ENCODE measurements at places on chromosomes 6 and 20.

- no peak for DNase-seq
Observed at GRCh38 chr6:168196385-168196860, 117.4 kb upstream of the FRMD1 start.

DNA sequence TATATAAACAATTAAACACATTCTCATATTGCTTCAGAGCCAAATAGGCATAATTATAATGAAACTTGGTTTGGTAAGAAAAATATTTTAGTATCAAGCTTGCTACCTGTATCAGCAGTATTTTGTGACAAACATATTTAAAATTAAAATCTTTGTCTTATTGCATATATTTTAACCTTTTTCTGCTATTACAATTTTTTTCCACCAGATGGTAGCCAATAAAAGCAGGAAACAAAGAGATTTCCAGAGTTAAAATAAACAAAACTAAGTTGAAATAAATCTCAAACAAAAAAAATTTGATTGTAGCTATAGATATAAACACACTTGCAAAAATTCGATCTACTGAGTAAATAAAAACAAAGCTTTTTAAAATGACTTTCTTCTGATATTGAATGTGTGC is 491.3 kb upstream of the GJE1 start:
- no peak for DNase-seq

GRCh38 chr6:99602520-99603420 is 3.9 kb upstream of the PRDM13 start:
- peak; percentile 65 for DNase-seq

DNA sequence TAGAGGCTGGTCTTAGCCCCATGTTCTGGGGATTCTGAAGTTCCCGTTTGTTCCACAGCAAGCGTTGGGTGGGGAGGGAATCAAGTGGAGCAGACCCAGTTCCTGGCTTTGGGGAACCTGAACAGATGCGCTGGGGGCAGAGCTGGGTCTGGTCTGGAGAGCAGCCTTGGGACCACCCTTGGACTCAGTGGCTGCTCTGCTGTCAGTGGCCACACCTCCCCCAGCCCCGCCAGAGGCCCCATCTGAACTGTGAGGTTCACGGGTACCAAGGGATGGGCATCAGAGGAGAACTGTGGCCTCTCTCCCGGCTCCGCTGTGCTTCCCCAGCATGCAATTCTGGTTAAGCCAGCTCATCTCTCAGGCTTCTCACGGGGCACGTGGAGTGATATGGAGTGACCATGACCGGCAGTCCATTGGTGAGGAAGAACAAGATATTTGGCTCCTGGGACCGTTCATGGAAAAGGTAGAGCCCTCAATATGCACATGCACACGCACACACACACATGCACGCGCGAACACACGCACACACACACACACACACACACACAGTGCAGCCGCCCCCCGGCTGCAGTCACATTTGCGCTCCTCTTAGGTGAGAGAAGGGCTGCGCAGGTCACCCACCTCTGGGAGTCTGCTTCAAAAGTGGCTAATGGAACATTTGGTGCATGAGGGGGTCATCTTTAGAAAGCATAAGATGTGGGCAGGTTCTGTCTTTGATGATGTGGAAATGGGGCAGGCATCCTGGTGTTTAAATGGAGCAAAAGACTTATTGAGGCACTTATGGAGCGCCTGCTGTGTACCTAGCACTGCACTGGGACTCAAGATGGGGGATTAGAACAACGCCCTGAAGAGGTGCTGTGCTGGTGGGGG is 6.0 kb downstream of the DLGAP4 start:
- DNase-seq, result no peak

DNA sequence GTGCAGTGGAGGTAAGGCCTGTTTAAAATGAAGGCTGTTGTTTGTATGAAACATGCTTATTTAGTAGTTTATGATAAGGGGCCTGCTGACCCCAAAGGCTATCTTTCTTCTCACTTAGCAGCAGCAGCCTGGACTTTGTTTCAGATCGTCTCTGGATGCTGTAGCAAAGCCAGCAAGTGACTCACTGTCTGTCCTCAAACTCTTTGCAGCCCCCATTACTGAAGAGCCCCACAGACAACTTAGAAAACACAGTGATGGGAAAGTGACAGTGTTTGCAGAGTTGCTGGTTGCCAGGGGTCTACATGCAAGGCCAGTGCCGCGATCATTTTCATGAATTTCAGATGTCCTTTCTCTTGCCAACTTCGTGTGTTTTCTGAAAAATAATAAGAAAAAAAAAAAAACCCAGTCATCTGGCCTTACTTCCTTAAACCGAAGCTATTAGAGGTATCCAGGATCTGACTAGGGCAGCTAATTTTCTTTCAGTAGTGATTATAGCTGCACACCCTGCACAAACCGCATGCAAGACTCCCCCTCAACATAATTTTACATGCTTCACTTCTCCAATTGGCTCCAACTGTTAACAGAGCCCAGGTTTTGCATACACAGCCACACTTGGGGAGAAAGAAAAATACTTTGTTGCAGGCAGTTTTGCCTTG is 11.6 kb upstream of the F13A1 start:
- no peak for DNase-seq

GRCh38 chr6:32785781-32786533 is 22.6 kb upstream of the HLA-DQB2 start:
- DNase-seq, result peak; percentile 56

- no peak for DNase-seq
Observed at GRCh38 chr6:117494283-117494682, 11.8 kb downstream of the DCBLD1 start.

DNA sequence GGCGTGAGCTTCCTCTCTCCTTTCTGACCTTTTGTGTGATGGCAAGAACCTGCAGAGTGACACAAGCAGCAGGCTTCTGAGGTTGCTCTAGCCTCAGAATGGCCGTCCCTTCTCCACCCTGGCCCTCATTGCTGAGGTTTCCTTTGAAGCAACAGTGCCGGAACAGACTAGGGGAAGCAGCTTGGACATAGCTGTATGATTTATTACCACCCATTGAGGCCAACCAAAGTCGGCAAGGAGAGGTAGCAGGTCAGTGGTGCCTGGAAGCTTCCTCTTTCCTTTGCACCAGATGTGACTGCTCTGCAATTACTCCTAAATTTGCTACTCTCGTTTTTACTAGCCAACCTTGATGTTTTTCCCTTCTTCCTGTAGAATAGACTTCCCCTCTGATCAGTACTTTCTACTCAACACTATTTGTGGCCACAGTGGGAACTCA is 31.4 kb downstream of the PTPN1 start:
- DNase-seq, result no peak

GRCh38 chr20:57438552-57438951 is 47.4 kb downstream of the RBM38 start:
- DNase-seq, result no peak

- no peak for DNase-seq
Observed at GRCh38 chr20:53660078-53660909, 66.7 kb upstream of the ZNF217 start.

GRCh38 chr20:41249411-41250281 is 67.9 kb downstream of the ZHX3 start:
- DNase-seq, result peak; percentile 28

DNA sequence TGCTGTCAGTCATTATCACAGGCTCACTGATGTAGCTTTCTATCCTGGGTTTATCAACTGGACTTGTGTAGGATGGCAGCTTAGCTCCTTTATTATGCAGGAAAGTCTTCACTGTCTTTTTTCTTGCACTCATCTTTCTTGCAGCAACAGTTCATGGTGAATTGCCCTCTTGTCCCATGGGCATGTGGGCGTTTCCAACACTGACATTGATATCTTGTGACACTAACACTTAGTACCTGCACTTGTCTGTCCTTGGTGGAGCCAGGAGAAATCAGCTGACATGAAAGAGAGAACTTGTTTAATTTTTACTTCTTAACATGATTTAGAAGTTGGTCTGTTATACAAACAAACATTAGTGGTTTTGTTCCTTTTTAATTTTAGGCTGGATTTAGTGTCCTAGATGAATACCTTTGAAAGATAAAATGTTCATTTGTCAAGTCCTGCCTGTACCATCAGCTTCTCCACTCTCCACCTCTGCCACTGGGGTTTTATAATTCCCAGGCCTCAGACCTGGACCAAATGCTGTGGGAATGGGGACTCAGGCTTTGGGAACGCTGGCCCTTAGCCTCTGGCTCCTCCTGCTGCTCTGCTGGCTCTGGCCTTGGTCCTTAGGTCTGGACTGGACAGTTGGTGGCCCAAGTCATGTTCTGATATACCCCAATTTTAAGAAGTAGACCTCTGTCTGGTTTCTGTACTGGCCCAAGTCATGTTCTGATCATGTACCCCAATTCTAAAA is 161.0 kb upstream of the LAMP5 start:
- DNase-seq, result no peak

DNA sequence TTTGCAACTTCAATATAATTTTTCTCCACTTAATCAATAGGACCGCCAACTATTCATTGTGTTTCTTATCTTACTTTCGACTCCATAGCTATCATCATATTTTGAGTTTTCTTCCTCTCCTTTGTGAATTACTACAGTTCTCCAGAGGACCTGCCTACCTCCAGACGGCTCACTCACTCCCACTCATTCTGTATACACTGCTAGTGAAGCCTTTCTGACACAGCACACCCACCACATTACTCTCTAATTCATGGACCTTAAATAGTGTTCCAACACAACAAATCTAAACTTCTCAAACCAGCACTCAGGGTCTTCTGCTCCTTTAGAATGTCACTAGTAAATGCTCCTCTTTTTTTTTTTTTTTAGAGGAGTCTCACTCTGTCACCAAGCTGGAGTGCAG is 23.8 kb downstream of the FKBP5 start:
- DNase-seq, result no peak

DNA sequence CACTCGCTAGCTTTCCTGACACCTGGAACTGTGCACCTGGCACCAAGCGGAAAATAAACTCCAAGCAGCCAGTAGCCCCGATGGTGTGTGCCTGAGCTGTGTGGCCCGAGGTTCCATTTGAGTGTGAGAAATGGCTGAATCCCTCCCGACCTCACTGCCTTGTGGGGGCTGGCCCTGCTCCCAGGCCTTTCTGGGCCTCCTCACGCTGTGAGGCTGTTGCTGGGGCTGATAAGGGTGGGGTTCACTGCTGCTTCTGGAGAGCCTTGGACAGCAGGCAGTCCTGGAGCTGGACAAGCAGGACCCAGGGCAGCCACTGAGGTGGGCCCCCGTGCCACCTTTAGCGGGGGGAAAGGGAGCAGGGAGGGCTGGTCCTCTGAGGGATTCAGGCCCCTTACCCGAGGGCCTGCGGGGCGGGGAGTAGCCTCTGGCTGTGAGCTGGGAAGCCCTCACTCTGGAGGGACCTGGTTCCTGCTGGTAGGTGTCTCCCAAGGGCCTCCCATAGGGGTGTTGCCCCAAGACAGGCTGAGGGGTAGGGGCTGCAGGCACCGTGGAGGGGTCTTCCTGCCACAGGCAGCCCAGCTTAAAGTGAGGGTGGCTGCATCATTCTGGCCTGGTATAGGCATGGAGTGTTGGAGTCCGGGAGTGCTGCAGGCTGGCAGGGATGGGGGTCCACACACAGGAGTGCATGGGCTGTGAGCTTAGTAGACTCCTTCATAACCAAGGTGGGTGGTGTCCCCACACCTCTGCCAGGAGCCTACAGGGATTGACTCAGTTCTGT is 1.7 kb downstream of the PPDPF start:
- DNase-seq, result no peak

DNA sequence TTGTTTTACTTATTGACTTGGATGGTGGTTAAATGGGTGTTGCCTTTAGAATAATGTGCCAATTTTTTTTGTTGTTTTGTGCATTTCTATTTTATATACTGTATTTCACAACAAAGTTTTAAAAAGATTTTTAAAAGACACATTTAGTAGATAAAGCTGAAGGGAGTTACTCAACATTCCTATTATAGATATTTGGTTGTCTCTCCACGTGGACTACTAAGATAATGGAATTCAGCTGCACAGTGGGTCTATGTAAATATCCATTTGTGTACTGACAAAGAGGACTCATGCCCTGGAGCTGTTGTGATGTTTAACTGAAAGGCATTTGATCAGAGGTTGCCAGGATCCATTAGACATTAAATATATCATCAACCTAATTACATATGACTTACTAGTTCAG is 23.2 kb upstream of the FAM135A start:
- no peak for DNase-seq

DNA sequence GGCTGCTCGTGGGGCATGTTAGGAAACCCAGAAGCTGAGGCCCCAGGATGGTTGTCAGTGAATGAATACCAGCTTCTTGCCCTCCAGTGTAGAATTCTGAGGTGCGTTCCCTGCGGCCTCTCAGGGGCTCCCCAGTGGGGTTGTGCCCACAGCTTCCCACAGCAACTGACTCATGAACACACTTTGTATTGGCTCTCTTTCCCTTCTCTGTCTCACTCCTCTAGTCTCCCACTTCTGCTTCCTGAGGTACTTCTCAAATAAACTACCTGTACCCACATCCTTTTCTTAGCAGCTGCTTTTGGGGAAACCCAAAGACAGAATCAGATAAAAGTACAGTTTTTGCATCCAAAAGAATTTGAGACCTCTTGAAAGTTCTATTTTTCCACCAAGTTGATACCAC is 107.7 kb upstream of the JAG1 start:
- DNase-seq, result no peak

- no peak for DNase-seq
Observed at GRCh38 chr20:15544742-15545141, 1028.5 kb downstream of the KIF16B start.

DNA sequence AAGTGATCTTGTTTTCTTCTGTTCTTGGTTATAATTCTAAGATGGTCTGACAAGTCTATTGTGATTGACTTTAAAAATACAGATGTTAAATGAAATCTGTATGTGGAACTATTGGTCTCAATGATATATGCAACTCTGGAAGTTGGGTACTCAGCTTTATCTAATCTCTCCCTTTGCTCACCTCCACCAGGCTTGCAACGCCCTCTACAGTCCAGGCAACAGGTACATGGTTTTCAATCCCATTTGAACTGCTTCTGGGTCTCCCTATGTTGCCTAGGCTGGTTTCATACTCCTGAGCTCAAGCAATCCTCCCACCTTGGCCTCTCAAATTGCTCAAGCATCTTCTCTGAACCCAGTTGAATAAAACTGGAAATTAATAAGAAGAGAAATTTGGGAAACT is 25.6 kb upstream of the HLA-DQB1 start:
- no peak for DNase-seq

- no peak for DNase-seq
Observed at GRCh38 chr20:39716796-39717341, 754.7 kb downstream of the DHX35 start.

GRCh38 chr20:9877932-9878495 is 39.1 kb upstream of the PAK5 start:
- DNase-seq, result no peak

DNA sequence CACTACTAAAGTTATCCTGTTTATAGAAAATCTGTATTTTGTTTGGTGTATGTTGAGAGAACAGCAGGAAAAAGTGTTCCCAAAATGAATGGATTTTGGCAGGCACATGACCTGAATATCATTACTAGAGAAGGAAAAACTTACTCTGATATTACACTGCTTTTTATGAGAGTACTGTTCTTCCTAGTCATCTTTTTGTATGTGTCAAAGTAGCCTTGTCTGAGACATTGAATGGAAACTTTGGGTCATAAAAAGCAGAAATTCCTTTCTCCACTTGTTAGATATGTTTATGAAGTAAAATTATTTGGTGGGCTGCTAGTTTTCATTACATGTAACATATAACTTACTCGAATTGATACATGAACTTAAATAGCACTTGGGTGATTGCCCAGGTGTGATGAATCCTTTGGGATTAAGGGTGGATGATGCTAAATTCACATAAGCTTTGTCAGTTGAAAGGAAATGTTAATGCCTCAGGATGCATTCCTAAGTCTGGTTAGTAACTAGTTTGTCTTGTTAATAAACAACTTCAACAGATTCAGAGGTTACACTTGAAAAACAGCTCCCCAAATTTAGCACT is 206.7 kb downstream of the CENPW start:
- no peak for DNase-seq
